ENCODE measurements at places on chromosomes 5 and 9.

DNA sequence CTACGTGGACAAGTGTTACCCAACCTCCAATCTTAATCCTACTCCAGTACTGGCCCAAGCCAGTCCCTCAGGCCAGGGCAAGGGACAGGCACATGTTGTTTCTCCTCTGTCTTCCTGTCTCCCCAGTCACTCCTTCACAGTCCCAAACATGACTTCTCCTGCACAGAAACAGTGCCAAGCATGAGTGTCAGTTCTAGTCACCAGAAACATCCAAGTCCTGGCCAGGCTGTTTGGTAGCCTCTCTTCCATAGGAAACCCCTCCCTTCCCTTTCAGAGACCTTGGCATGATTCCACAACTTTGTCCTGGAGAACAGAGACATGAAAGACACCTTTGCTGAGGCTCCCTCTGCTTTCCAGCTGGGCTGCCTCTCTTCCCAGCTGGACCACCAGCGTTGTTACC is 56.2 kb upstream of the SLC2A8 start:
- DNase-seq: no peak

DNA sequence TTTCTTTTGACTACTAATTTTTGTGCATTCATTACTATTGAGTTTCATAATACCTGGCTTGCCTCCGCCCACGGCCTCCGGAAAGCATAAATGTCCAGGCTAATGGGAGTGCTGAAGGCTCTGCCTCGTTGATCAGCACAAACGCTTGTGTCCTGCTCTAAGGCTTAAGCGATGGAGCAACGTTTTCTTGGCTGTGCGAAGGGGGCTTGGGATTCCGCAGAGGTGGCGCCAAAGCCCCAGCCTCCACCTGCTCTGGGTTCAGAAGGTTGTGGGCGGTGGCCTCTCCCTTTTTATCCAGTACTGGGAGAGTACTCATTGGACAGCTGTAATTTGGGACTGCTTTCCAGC is 19.7 kb downstream of the ANXA2R start:
- DNase-seq: no peak

GRCh38 chr5:146291421-146292074 is 47.1 kb upstream of the POU4F3 start:
- DNase-seq: peak; percentile 78

GRCh38 chr5:96716007-96716406 is 53.8 kb downstream of the CAST start:
- no peak for DNase-seq

- DNase-seq: no peak
Measured at GRCh38 chr9:7103367-7103766, 345.6 kb downstream of the KDM4C start.

- DNase-seq: no peak
Measured at GRCh38 chr9:6996061-6996854, 238.5 kb downstream of the KDM4C start.

Measured in A673 (cell line).